Activated CD8-positive, alpha-beta memory T cell treated with anti-CD3 and anti-CD28 coated beads, Interleukin-2, amount 50 U/mL, for 4 hours (primary cell): ENCODE measurements at places on chromosomes 4 and X.

DNA sequence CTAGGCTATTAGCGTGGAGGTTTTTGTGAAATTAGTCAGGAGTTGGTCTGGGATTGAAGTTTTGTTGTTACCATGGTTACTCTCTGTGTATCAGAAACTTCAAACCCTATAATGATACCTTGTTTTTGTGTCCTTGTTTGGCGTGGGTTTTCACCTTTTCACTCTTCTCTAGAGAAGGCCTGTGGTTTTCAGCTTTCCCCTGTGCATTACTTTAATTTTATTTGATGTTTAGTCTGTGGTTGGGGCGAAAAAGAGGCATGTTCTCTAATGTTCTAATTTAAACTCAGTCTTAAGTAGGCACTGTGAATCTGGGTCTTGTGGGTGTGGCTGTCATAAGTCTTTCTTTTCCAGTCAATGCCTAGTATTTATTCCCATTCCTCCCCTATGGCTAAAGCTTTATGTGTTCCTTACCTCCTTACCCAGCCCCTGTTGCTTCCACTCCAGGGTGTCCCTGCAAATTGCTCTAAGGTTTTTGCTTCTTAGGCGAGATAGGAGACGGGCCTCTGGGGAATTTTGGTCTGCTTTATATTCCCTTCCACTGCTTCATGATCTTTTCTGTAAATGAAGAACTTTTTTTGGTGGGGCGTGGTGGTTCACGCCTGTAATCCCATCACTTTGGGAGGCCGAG, 326.3 kb upstream of the ZCCHC13 start:
- DNase-seq = no peak

DNA sequence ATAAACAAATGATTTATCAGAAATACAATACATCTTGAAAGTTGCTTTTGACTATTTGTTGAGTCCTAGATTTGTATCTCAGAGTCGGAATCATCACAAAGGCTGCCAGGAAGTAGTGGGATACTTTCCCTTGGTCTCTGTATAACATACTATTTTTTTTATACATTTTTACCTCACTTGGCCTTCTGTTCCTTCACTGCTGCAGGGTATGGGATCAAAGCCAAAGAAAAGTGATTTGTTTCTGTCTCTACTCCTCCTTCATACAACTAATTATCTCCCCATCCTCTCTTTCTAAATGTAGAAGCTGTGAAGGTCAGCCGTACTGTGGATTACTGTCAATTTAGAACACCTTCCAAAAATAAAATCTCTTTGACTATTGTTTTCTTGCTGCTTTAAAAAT, 24.9 kb downstream of the PALLD start:
- DNase-seq = no peak

- no peak for DNase-seq
Measured at GRCh38 chr4:9812501-9813340, 31.3 kb downstream of the DRD5 start.

DNA sequence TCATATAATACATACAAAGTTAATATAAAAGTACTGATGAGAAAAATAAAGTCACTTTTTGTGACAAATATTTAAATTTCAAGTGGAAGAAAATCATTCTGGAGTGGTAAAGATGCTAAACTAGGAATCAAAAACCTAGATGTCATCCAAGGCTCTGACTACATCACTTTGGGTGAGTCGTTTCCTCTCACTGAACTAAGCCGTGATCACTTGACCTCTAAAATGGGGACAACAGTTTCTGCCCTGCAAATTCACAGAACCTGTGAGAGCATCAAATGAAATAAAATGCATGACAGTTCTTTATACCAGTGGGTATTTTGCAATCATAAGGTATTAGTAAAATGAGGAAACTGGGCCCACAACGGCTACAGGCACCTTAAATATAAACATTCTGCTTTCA, 63.8 kb downstream of the PRDM5 start:
- no peak for DNase-seq

GRCh38 chrX:110741213-110741796, 54.3 kb downstream of the CHRDL1 start:
- no peak for DNase-seq

DNA sequence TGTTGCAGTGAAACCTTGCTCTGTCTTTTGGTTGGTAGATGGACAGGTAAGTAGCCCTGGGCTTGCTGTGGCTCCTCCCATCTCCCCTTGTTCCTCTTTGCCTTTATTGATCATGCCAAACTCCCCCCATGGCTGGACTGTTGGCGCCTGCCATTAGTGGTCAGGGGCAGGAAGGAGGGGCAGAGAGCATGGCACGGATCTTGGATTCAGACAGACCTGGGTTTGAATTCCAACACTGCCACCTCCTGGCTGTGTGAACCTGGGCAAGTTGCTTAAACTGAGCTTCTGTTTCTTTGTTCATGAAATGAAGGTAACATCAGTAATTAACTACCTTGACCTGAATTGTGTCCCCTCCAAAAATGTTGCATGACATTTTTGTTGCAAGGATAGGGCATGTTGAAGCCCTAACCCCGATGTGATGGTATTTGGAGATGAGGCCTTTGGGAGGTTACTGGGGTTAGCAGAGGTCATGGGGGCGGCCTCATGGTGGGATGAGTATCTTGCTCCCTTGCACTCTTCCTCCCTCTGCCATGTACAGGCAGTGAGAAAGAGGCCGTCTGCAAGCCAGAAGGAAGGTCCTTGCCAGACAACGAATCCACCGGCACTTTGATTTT, 6.0 kb downstream of the SLC2A9 start:
- no peak for DNase-seq

DNA sequence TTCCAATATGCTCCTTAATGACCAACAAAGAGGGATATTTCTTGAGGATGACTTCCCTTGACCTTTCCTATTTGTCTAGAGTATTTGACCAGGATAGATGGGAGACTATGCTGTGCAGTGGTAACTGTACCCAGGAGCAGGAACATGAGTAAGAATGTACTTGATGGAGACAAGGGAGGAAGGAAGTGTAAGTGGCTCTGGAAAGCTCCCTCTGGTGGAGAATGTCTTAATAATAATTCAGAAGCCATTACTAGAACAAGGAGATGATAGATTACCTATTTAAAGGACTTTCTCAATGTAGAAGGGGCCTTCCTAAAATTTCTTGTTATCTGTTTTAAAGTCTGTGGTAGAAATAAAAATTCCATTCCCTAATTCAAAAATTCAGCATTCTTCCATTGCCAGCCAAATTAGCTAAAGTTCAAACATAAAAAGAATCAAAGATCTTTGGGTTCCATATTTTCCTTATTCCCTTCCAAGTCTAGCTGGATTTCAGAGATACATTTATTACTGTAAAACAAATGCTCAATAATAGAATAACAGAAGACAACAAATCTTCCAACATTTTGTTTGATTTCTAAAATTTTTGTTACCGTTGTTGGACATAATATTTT, 83.8 kb downstream of the GRID2 start:
- no peak for DNase-seq

GRCh38 chrX:50700921-50701320, 113.1 kb downstream of the SHROOM4 start:
- no peak for DNase-seq

DNA sequence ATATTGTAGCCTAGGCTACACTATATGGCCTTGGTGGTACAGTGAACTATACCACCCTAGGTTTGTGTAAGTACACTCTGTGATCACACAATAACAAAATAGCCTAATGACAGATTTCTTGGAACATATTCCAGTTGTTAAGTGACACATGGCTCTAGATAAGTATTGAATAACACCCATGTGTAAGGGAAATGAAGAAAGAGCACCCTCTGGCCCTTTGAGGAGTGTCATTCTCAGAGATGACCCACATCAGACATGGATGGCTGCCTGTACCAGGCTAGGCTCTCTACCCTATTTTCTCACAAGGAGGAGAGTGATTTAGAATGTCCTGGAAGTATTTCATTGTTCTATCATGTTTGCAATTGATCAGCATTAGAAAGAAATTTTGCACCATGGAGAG, 61.7 kb downstream of the HAND2 start:
- DNase-seq = no peak

DNA sequence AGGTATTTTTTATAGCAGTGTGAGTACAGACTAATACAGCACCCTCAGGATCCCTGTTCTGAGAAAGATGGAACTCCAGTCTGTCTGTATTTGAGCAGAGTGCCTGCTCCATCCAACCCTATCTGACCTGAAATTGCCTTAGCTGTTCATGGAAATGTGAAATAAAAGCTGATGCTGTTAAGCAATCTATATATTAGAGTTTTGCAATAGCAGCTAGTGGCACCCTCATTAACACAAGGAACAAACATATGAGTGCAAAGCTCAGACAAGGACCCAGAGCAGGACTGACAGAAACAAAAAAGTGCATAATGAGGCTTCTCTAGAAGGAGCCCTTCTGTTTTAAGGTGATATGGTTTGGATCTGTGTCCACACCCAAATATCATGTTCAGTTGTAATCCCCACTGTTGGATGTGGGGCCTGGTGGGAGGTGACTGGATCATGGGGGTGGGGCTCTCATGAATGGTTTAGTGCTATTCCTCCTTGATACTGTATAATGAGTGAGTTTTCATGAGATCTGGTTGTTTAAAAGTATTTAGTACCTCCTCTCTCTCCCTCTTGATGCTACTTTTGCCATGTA, 272.9 kb upstream of the KLF3 start:
- DNase-seq = no peak

DNA sequence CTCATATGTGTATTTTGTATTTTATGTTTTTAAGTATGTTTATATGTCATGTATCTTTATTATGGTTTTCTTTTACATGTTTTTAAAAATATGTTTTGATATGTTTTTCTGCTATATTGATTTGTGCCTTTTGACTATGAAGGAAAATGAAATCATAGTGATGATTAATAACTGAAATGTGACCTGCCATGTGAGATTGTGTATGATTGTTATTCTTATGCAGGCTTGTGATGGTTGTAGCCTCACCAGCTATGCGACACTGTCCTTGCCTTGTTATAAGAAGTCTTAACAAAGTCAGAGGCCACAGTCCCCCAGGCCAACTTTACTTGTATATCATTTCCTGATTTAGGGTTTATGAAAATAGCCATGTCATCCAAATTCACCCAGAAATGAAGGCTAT, 83.2 kb downstream of the TMEM131L start:
- DNase-seq = no peak

- DNase-seq = no peak
Measured at GRCh38 chrX:23633834-23634580, 33.3 kb upstream of the PRDX4 start.

- no peak for DNase-seq
Measured at GRCh38 chrX:134725103-134725690, 66.9 kb upstream of the PLAC1 start.

- no peak for DNase-seq
Measured at GRCh38 chr4:78190595-78190994, 133.5 kb downstream of the FRAS1 start.

GRCh38 chrX:81662381-81662780, 460.5 kb downstream of the SH3BGRL start:
- no peak for DNase-seq

GRCh38 chr4:7073526-7074390, 5.9 kb upstream of the GRPEL1 start:
- no peak for DNase-seq

DNA sequence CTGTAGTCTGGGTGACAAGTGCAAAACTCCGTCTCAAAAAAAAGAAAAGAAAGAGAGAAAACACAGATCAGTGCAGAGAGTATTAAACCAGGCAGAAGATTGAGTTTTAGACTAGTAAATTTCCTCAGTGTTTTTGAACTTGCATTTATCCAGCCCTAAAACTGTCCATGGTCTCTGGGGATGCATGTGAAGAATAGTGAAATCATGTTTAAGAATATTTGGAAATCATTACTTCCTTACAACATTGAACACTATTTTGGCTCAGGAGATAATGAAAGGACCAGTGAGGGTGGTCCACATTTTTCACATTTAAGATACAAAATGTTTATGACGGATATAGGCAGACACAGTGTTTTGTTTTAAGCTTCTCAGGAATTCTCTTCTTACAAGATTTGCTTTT, 195.8 kb upstream of the RASGEF1B start:
- no peak for DNase-seq

GRCh38 chr4:121062521-121062920, 9.8 kb downstream of the NDNF start:
- DNase-seq = no peak

GRCh38 chr4:96599752-96600151, 759.9 kb downstream of the PDHA2 start:
- no peak for DNase-seq

- DNase-seq = no peak
Measured at GRCh38 chrX:138986235-138986634, 274.7 kb upstream of the FGF13 start.

GRCh38 chr4:39062094-39062769, at the start of gene KLHL5:
Gene KLHL5, plus strand, starts transcription at chr4:39062232. Its CDS starts 421 bp downstream, at chr4:39062653.
- no peak for DNase-seq
